ENCODE measurements at places on chromosomes 1 and 21.
A peak's percentile ranks its signal among the peaks of the same experiment; 100 is the strongest.

DNA sequence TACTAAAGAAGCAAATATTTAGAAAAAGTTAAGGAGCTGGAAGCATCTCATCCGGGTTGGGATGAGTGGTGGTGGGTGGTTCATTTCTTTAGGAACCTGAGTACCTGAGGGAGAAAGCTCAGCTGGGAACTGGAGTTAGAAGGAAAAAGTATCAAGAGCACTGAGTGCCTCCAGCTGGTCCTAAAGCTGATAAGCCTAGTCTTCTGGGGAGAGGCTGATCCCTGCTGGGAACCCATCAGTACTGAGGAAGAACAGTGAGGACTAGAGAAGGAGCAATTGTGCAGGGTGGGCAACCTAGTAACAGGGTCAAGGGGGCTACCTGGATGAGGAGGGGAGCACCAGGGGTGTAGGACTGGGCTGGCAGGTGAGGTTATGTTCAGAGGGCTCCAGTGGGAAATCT lies 89.5 kb downstream of the RUNX1 start:
- no peak for DNase-seq

DNA sequence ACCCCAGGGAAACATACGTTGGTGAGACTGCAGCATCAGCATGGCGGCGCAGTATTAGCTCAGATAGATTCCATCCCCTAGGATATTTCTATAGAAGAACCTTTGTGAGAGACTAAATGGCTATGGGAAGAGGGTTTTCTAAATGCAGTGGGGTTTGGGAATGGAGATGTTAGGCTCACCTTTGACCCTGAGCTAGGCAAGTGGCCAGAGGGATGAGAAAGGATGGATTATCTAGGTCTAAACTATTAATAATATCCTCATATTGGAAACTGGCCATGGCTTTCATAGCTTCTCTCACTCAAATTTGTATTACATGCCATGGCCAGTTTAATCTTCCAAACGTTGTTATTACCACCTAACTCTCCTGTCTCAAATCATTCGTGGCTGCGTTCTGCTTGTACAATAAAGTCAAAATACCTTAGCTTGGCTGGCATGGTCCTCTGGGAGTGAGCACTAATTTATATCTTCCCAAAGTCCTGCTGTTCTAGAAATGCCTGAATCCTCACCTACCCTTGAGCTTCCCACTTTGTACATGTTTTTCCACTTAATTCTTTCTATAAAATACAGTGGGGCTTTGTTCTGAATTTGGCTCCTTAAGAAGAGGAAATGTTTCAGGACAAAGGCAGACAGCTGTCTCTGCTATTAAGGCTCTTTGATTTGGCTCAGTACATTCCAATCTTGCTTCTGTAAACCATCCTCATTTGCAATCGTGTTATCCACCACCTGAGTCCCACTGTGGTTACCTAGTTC lies 31.0 kb upstream of the COG2 start:
- no peak for DNase-seq

GRCh38 chr1:7975212-7975865 lies 13.8 kb downstream of the PARK7 start:
- DNase-seq, result peak; percentile 78

DNA sequence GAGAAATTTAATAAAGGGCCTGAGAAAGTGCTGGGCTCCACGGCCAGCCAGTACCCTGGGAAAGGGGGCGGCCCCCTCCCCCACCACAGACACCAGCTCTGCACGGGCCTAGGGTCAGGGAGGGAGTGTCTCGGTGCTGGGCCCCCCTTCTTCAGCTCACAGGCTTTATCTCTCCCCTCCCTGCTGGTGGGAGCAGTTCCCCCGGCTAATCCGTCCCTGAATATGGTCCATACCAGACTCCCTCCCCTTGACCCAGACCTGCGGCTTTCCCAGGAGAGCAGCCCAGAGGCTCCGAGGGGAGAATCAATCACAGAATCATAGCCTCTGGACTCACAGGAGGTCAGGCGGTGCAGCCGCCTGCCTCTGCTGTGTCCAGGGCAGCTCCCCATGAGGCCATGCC lies 26.0 kb upstream of the RSPO1 start:
- DNase-seq, result no peak

GRCh38 chr21:31721381-31721780 lies 10.5 kb downstream of the SCAF4 start:
- no peak for DNase-seq

DNA sequence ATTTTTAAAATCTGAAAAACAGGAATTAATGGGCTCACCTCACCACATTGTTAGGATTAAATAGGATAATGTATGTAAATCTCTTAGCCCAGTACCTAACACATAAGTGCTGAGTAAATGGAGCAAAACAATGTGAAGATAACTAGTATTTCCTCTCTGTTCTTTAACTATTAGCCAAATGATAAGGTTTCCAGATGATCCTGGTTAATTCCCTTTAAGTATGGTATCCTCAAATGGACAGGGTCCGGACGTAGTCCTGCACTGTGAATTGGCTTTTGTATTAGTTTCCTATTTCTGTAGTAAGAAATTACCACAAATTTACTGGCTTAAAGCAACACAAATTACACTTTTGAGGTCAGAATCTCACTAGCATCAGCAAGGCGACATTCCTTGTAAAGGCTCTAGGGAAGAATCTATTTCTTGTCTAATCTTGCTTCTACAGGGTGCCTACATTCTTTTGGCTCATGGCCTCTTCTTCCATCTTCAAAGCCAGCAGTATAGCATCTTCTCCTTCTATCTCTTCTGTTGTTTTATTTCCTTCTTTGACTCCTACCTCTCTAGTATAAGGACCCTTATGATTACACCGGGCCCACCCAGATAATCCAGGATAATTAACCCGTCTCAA lies 17.1 kb downstream of the SCAF4 start:
- DNase-seq, result no peak

- no peak for DNase-seq
Observed at GRCh38 chr1:222938986-222939385, 124.1 kb downstream of the DISP1 start.

DNA sequence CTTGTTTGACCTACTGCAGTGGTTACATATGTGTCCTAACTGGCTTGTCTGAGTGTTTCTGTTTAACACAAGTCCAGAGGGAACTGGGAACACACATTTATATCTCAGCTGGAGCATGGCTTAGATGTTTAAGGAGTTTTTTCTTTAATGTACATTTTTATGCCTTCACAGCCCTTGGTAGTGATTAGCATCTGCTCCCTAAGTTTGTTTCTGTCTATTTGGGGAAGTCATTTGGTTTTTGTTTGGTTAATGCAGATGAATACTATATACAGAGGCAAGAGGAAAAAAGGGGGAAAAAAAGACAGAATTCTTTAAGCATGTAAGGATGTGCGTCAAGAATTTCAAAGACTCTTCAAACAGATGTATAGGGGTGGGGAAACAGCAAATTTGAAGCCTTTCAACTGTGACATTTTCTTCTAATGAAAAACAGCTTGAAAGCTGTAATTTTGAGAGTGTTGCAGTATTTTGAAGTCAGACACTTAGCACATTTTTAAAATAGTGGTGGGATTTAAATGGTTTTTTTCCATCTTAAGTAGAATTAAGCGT lies 15.4 kb downstream of the MACO1 start:
- DNase-seq, result no peak

DNA sequence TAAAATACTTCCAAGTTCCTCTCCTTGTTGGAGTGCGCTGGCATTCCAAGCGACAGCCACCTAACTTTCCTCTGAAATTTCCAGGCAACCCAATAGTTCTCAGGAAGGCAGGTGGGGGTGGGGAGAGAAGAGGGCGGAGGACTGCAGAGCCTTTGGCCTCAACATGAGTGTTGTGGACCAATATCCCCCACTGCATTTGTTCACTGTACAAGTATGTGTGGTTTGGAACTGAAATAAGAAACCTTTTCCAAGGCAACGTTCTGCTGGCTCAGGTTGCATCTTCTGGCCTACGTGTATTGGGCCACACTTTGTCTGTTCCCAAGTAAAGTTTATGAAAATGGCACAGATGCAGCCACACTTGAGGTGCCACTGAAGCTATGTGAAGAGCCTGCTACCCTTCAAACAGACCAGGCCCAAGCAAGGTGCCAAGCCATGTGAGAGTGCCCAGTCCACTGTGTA lies 153.4 kb downstream of the DHRS3 start:
- no peak for DNase-seq

- no peak for DNase-seq
Observed at GRCh38 chr1:18948048-18948912, 8.2 kb downstream of the IFFO2 start.

DNA sequence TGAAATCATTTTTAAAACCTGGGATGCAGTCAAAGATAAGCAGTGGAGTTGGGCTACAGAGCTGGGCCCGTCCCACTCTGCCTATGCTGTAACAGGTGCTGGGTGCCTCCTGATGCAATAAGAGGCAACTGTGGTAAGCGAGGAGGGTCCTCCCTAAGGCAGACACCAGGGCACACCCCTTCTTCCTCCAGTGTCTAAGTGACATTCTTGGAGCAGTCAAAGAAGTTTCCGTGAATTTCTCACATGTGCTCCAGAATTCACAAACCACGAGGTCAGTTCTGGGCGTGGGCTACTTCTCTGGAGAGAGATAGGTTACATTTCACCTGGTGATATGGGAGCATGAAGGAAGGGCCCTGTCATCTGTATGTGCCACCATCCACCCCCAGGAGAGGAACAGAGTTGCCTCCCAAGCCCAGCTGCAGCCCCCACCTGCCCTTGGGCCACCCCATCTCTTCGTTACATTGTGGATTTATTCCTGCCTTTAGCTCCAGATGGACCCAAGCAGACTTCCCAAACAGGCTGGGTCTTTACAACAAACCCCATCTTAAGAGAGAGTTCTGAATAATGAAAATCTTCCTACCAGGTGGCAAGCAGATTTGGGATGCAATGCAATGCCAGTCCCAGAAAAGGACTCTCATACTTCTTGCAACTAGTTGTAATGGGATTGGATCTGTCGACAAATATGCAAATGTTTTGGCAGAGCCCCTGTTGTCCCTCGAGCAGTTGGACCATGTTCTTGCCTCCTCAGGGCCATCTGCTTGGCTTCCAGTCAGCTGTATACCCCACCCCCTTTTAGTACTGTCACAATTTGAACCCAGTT lies 82.5 kb upstream of the CNTN2 start:
- no peak for DNase-seq

GRCh38 chr1:151518936-151519335 lies 7.7 kb downstream of the CGN start:
- no peak for DNase-seq

GRCh38 chr1:53327182-53327913 lies 522 bp downstream of the LRP8 start:
- no peak for DNase-seq

- DNase-seq, result no peak
Observed at GRCh38 chr1:83515578-83516154, 483.3 kb downstream of the TTLL7 start.

GRCh38 chr21:36211660-36212512 lies 55.3 kb downstream of the DOP1B start:
- no peak for DNase-seq

Data from type B pancreatic cell (in vitro differentiated cells).